ENCODE measurements at places on chromosomes 3 and 15. TPM values are rescaled to one million over a fixed set of nuclear protein-coding genes. Genes with fewer than 3 reads are reported as not detected.

DNA sequence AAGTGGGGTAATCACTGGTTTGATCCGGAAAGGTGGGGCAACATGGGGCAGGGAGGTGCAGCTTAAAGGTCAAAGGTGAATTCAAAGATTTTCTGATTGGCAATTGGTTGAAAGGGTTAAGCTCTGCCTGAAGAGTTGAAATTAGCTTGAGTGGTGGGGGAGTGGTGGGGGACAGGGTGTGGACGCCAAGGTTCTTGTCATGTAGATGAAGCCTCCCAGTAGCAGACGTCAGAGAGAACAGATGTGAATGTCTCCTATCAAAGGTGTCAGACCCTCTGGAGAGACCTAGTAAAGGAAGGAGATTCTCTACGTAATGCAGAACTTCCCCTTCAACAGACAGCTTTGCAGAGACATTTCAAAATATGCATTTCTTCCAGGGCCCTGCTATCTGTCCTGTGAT lies 62.8 kb downstream of the ABCC5 start:
- no peaks in the 10 kb centered on the region for H3K4me1 ChIP-seq
- no peak for DNase-seq
- peaks cover 12% of the 10 kb centered on the region for H3K36me3 ChIP-seq
- H3K4me3 ChIP-seq, result no peak overlapping the region
- no peak overlapping the region for H3K27ac ChIP-seq

Gene DZIP3
- 17.2 TPM for total RNA-seq

Gene TLR9
- 0.83 TPM for total RNA-seq

DNA sequence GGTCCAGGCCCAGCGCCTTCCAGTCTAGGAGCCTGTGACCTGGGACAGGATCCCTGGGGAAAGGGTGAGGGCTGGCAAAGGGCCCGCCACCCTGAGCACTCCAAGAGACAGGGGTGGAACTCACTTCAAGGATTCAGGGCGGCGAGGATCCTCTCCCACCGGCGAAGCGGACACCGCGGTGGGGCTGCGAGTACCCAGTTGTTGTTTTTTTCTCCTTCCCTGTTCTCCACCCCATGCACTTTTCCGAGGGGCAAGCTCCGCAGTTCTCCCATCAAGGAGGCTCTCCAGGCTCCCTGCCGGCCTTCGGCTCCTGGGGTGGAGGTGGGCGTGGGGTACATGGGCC lies 387 bp upstream of the PAQR5 start:
- no peak overlapping the region for H3K27ac ChIP-seq
- H3K27me3 ChIP-seq, result peaks cover 49% of the 10 kb centered on the region
- no peak for DNase-seq

DNA sequence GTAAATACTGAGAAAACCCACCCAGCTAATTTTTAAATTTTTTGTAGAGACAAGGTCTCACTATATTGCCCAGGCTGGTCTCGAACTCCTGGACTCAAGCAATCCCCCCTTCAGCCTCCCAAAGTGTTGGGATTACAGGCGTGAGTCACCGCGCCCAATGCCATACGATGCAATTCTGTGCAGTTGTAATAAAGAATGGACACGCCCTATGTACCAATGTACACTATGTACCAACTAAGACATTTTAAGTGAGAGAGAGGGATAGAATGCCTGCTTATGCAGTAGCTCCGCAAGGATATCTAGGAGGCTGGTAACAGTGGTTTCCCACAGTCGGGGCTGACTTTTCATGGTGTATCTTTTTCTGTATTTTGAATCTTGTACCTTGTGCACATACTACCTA lies 14.6 kb downstream of the ZNF710 start:
- H3K4me1 ChIP-seq, result peaks cover 42% of the 10 kb centered on the region
- no peaks in the 10 kb centered on the region for H3K27me3 ChIP-seq
- peaks cover 41% of the 10 kb centered on the region for H3K36me3 ChIP-seq
- no peak overlapping the region for H3K4me3 ChIP-seq
- DNase-seq, result no peak

Gene BFSP2
- 0.55 TPM for total RNA-seq

GRCh38 chr3:133295199-133295901 lies 104.5 kb upstream of the BFSP2 start:
- no peak overlapping the region for H3K4me3 ChIP-seq
- H3K27ac ChIP-seq, result no peak overlapping the region
- DNase-seq, result no peak
- peaks cover 5% of the 10 kb centered on the region for H3K27me3 ChIP-seq

- H3K36me3 ChIP-seq, result no peaks in the 10 kb centered on the region
- H3K27ac ChIP-seq, result no peak overlapping the region
- no peak for DNase-seq
- H3K4me3 ChIP-seq, result no peak overlapping the region
Measured at GRCh38 chr3:182259579-182259978, 533.7 kb upstream of the ATP11B start.

Gene RAB27A
- total RNA-seq, result 99.0 TPM

DNA sequence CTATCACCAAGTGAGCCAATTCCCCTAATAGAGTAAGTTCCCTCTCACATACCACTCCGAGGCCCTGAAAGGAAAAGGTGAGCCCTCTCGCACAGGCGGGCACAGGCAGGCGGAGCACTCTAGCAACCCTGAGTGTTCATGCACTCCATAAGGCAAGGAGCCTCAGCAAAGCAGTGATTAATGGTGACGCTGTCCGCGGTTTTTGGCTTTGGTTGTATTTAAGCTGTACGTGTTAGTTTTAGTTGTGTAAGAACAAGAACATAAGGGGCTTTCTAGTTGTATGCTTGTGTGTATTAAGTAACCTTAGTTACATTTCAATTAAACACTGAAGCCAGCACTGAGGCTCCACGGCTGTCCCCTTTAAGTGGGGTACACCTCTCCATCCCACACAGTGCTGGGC lies 33.1 kb downstream of the KLHL25 start:
- DNase-seq, result no peak
- H3K27ac ChIP-seq, result no peak overlapping the region
- H3K4me3 ChIP-seq, result no peak overlapping the region
- no peaks in the 10 kb centered on the region for H3K4me1 ChIP-seq
- H3K36me3 ChIP-seq, result no peaks in the 10 kb centered on the region

Gene SEMA5B
- not detected for total RNA-seq

DNA sequence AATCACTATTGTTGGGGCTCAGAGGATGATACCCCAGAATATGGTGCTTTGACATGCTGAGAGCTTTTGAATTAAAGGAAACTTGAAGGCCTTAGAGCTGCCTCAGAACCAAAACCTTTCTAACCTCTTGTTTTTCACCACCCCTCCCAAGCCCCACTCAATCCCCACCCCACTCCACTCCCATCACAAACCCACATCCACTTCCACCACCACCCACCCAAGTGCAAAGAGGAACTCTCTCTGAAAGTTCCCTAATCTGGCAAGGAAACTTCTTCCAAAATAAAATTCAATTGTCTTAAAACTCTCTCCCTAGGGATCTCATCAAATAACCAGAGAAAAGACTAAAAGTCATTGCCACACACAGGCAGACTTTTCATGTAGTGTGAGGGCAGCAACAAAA lies 301.2 kb upstream of the ARHGEF26 start:
- no peaks in the 10 kb centered on the region for H3K27me3 ChIP-seq
- no peak for DNase-seq
- no peak overlapping the region for H3K27ac ChIP-seq

Gene SLC4A7
- total RNA-seq, result 74.7 TPM

DNA sequence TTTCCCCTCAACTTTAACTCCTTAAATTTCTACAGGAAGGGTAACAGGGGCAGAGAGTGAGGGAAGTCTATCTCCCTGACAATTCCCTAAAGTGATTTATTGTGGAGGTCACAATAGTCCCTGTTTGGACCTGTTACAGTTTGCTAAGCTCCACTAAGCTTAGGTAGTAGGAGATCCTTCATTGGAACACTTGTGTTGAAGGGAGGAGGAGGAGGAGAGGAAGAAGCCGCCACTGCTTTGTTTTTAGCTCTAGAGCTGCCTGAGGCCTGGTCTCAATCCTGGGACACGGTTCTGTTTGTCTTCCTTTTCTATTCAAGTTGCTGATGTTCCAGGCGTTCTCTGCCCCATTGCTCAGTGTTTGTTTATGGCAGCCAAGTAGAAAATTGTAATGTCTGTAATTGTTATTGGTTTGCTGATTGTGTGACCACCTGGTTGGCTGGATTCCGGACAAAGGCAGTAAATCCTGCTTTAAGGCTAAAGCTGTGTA lies 48.4 kb downstream of the HES1 start:
- DNase-seq, result no peak
- no peak overlapping the region for H3K27ac ChIP-seq
- no peak overlapping the region for H3K4me3 ChIP-seq
- H3K4me1 ChIP-seq, result peaks cover 13% of the 10 kb centered on the region

GRCh38 chr15:55618387-55618786 lies 30.2 kb upstream of the PYGO1 start:
- no peak for DNase-seq
- no peak overlapping the region for H3K4me3 ChIP-seq
- no peaks in the 10 kb centered on the region for H3K36me3 ChIP-seq
- H3K27ac ChIP-seq, result no peak overlapping the region
- H3K27me3 ChIP-seq, result peaks cover 30% of the 10 kb centered on the region
- H3K4me1 ChIP-seq, result no peaks in the 10 kb centered on the region

Data from activated CD4-positive, alpha-beta memory T cell treated with anti-CD3 and anti-CD28 coated beads, Interleukin-2, amount 10 ng/mL, durations not matched to agents 7 days and 5 days (primary cell).